HT1080 (cell line): ENCODE measurements at places on chromosomes 1 and 21.

DNA sequence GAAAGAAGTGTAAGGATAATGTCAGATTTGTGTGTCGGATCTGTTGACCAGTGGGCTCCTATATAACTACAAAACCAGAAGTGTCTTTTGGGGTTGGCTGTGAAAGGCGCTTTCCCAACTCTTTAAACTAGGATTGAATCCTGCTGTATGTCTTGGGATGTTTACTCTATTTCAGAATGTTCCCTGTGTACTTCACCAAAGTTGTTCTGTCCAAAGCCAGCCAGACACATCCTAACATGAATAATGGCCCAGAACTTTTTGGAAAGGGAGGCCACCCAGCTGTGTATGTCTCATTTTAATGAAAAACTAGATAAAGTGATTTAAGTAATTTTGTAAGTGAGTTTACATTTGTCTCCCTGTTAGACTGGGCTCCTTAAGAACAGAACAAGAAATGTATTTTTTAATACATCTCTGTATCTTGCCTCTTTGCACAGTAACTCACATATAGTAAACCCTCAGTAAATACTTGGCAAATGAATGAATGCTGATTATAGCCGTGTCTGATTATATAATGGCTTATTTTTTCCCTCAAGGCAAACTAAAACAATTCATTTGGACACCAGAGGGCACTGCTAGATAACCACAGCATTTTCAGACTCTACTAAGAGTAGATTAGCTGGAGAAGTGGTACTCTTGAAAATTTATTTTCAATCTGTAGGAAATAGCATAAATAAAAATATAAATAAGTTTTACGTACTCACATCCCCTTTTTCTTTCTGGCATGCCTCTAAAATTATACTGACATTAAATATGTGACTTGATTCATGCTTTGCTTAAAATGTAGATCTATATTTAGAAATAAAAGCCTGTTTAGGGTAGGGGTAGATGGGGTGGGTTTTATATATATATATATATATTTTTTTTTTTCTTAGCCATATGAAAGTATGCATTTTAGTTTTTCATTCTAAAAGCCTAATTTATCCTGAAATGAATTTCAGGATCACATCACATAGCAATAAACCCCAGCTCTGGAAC, 23.8 kb downstream of the TSEN15 start:
- DNase-seq: peak; percentile 61

- DNase-seq: peak; percentile 75
These were observed 18.7 kb downstream of the C1orf198 start for GRCh38 chr1:230849451-230850224.

GRCh38 chr1:71498542-71498941, 417.7 kb upstream of the ZRANB2 start:
- DNase-seq: no peak

GRCh38 chr1:92826792-92827191, 5.0 kb upstream of the RPL5 start:
- DNase-seq: no peak

- no peak for DNase-seq
These were observed 16.1 kb downstream of the TOMM20 start for GRCh38 chr1:235112297-235113182.

GRCh38 chr1:10900691-10901090, 104.2 kb upstream of the CASZ1 start:
- DNase-seq: no peak

GRCh38 chr1:101188331-101188730, 48.5 kb upstream of the S1PR1 start:
- DNase-seq: peak; percentile 46

DNA sequence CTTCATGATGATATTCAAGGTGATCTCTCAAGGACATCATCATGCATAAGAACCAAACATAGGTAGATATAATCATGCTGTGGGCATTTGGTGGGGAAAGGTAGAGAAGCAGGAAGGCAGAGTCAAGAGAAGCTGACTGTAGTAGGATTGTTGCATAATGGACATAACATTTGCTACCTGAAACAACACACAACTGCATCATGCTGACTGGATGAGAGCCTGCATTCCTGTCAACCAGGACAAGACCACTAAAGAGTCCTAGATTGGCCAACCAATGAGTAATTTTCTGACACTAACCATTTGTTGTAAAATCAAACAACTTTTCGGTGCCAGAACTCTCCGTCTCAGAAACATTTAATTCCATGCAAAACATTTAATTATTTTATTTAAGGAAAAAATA, 377.2 kb downstream of the PLPP3 start:
- no peak for DNase-seq

DNA sequence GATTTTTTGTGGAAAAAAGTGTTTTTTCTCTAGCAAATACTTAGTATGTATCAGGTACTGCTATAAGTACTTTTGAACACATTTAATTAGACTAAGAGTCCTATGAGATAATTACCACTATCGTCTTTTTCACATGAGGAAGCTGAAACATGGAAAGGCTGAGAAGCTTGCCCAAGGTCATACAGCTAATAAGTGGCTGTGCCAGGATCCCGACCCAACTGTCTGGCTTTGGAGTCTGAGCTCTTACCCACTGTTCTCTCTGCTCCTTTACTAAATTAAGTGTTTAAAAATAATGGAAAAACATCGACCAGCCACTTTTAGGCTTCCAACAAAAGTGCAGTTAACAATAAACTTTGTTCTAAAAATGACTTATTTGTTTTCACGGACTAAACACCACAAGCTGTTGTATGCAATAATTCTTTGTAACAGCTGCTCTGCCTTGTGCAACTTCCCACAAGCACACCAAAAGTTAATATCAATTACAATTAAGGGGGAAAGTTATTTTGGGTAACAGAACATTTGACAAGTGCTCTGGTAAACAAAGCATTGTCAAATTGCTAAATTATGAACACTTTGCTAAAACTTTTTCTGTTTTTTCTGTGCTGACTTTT, 75.7 kb downstream of the CRB1 start:
- no peak for DNase-seq

DNA sequence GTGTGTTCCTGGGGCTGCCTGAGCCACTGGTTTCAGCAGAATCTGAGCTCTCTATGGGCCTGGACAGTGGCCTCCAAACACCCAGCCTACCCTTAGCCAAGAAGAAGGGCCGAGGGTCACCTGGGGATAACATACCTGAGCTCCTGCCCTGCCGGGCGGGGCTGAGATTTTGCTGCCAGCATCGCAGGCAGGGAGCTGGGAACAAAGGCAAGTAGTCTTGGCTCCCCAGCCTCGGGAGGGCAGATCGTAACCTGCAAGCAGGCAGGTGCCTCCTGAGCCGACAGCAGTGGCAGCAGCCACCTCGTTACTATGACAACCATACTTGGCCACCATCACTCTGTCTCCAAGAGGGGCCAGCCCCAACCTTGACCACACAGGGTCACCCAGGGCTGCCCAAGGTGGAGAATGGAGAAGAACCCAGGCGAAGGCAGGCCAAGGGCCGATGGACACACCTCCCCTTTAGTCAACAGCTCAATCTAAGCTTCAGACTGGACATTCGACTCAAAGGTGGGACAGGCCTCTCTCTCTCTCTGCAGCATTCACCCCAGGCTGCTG, 54.6 kb downstream of the TOMM20 start:
- DNase-seq: no peak

GRCh38 chr1:8841395-8841794, 24.0 kb upstream of the RERE start:
- DNase-seq: no peak

DNA sequence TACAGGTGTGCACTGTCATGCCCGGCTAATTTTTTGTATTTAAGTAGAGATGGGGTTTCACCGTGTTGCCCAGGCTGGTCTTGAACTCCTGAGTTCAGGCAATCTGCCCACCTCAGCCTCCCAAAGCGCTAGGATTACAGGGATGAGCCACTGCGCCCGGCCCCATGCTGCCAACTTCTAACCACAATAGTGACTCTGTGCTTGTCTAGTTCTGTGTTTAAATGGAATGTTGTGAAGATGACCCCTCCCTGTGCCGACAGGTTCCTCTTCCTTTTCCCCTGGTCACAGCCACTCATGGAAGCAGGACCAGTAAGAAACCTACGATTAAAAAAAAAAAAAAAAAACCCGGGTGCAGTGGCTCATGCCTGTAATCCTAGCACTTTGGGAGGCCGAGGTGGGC, 4.7 kb downstream of the MAP1LC3C start:
- DNase-seq: peak; percentile 41

DNA sequence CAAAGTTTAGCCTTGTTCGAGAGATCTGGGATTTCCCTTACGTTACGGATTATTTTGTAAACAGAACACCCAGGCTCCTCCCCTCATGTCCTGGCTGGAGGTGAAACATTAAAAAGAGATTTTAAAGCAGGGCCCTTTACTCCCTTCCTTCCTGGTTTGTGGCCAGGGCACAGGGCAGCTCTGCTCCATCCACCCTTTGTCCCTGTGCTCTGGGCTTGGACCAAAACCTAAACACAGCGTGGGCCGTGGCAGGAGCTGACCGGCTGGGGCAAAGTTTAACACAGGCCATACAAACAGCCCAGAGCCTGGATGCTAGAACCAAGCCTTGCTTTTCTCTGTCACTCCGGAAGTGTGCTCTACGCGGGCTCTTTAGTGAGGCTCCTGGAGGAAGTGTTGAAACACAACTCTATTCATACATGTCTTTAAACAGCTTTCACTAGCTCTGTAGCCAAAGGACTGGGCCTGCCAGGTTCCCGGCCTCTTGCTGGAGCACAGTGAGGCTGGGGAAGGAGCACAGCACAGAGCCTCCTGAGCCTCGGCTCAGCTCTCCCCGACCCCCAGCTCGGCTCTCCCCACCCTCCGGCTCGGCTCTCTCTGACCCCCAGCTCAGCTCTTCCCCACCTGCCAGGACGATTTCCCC, 84.7 kb downstream of the PDE9A start:
- DNase-seq: no peak

GRCh38 chr1:179300112-179300511, 6.5 kb downstream of the SOAT1 start:
- no peak for DNase-seq

DNA sequence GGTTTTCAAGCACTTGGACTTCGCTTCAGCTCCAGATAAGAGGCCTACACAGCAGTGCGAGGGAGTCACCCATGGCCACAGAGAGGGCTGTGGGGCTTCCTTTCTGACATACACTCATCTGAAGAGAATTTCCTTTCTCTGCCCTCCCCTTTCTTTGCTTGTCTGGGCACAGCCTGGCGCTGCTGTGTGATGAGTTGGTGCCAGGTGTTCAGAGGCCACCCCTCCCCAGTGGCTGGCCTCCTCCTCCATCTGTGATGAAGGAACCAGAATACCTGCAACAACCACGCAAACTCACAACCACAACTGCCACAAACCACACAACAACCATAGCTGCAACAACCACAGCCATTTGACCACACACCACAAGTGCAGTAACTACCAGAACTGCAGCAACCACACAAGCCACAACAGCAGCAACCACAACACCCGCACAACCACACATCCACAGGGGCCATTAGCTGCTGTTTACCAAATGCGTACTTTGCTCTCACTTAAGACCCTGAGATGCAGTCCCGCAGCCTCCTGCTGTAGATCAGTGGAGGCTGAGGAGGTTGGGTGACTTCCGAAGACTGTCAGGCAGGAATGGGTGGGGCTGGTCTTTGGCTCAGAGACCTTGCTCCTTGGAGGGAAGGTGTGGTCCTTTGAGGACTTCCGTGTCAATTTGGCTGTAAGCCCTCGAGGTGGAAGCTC, 71.1 kb downstream of the IER5 start:
- peak; percentile 92 for DNase-seq

DNA sequence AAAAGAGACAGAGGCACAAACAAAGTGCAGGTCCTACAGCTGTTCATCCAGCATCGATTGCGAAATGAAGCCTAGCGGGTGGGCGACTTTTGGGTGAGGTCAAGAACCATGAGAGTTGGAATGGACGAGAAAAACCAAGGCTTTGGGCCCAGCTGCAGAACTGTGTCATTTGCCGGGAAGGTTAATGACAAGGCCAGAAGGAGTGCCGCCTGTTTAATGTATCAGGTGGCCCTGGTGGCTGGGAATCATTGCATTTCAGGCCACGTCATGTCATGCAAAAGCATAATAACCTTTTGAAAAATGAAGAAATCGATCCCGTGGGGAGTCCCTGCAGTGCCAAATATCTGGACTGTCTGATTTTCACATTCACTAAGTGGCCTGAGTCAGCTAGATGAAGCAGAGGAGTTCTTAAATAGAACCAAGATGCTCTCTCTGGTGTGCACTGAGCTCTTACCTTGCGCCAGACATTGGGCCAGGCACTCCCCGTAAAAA, 8.1 kb upstream of the RCC2 start:
- no peak for DNase-seq

GRCh38 chr1:4033129-4033676, 133.1 kb upstream of the C1orf174 start:
- no peak for DNase-seq

DNA sequence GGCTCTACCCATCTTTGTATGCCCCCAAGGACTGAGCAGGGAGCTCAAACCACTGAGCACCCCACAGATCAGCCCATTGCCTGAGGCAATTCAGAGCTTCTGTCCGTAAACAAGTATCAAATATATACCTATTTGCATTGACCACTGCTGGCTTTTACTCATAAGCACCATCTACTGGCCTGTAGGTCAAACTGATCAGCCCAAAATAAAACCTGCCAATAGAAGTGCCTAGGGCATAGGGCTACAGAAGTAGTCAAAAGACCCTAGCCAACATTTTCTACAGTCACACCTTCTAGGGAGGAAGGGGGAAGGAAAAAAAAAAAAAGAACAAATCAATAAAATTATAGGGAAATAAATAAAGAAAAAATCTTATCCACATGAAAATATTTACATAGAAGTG, 5.3 kb upstream of the LCE3D start:
- no peak for DNase-seq

GRCh38 chr1:162541619-162542141, 19.8 kb upstream of the UAP1 start:
- peak; percentile 98 for DNase-seq

- DNase-seq: no peak
These were observed 156.0 kb downstream of the COL24A1 start for GRCh38 chr1:86000601-86001000.

DNA sequence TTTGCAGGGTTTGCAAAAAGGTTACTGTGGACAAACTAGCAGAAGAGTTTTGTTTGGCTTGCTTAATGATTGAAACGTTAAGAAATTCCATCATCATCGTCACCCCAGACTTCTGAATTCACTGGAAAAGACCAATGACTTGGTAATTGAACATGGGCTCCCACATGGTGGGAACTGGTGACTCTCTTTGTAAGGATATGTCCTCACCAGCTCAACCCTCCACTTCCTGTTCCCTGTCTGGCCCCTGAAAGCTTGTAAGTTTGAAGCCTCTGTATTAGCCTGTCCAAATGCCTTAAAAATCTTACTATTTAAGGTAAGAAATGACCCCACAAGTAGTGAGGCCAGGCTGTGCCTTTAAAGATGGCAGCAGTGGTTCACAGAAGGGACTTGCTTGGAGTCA, 9.7 kb downstream of the SYT6 start:
- no peak for DNase-seq

DNA sequence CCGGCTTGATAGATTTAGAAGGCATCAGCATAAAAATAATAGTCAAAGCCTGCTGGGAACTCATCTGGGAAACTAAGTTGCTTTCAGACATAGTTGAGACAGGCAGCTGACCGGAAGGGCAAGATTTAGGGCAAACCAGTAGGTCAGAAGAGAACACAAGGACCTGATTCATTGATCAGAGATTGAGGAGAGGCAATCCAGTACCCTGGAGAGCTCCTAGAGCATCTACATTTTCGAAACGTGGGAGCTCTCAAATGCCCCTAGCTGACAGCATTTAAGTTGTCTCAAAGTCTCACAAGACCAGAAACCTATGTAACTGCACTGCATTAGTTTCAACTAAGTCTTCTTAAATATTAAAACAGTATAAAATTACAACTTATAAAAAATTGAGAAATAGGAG, 22.9 kb upstream of the MTF2 start:
- no peak for DNase-seq
